Cardiac atrium fibroblast (primary cell): ENCODE measurements at places on chromosomes 1 and 21. TPM values are rescaled to one million over a fixed set of nuclear protein-coding genes. Genes with fewer than 3 reads are reported as not detected.

DFFB gene
- 5.3 and 9.9 TPM in 2 replicates for total RNA-seq

LCE5A gene
- total RNA-seq, result not detected in 2 replicates

NUP133 gene
- total RNA-seq, result 17.3 and 25.6 TPM in 2 replicates

AGMAT gene
- 0.16 and 0.36 TPM in 2 replicates for total RNA-seq

PTGFR gene
- 0.32 TPM in 1 of 2 replicates, not detected in the other for total RNA-seq

NADK gene
- 51.4 and 56.5 TPM in 2 replicates for total RNA-seq

DMBX1 gene
- total RNA-seq, result not detected in 2 replicates

C1orf53 gene
- total RNA-seq, result 30.0 and 40.5 TPM in 2 replicates

OR2T33 gene
- not detected in 2 replicates for total RNA-seq

SCAMP3 gene
- 67.5 and 116 TPM in 2 replicates for total RNA-seq

PSMB2 gene
- total RNA-seq, result 43.3 and 47.1 TPM in 2 replicates

HTR6 gene
- total RNA-seq, result not detected in 2 replicates

TEKT2 gene
- 0.90 TPM in 1 of 2 replicates, not detected in the other for total RNA-seq

KCNE1 gene
- total RNA-seq, result not detected in 2 replicates

TSTD1 gene
- 0.49 and 6.0 TPM in 2 replicates for total RNA-seq

FAM151A gene
- total RNA-seq, result not detected in 2 replicates

DPT gene
- total RNA-seq, result 1.6 and 3.6 TPM in 2 replicates

THEM5 gene
- not detected in 2 replicates for total RNA-seq

EBNA1BP2 gene
- 92.8 and 95.1 TPM in 2 replicates for total RNA-seq

L1TD1 gene
- total RNA-seq, result not detected in 2 replicates

AMY1B gene
- not detected in 2 replicates for total RNA-seq

COL24A1 gene
- 0.32 and 0.36 TPM in 2 replicates for total RNA-seq

FGGY gene
- total RNA-seq, result 10.5 and 14.6 TPM in 2 replicates

TRIM67 gene
- not detected in 2 replicates for total RNA-seq

RER1 gene
- total RNA-seq, result 97.8 and 117 TPM in 2 replicates

HEATR1 gene
- 18.4 and 18.8 TPM in 2 replicates for total RNA-seq

S100A3 gene
- total RNA-seq, result 7.5 and 9.0 TPM in 2 replicates
